ENCODE measurements at places on chromosomes 3 and 15.
A peak's percentile ranks its signal among the peaks of the same experiment; 100 is the strongest.

- DNase-seq = no peak
Observed at GRCh38 chr3:142646020-142646785, 50.0 kb downstream of the PLS1 start.

- DNase-seq = no peak
Observed at GRCh38 chr15:73954188-73955145, 28.2 kb downstream of the LOXL1 start.

- no peak for DNase-seq
Observed at GRCh38 chr3:567488-568185, 371.1 kb downstream of the CHL1 start.

DNA sequence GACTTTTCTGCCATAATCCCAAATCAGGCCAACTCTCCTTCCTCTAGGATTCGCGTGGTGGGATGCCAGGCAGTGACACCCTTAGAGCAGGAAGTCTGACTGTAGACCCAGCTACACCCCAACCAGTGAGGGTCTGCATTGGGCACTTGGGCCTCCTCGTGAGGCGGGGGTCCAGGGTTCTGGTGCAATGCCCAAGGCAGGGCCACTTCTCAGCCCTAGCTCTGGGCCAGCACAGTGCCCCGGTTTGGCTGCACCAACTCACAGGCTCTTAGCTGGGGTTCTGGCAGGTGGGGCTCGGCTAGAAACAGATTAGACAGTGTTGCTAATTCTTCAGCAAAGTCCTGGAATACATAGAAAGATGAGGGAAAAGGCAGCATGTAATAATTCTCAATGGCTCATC lies 12.7 kb downstream of the CDAN1 start:
- no peak for DNase-seq

GRCh38 chr3:153370680-153371079 lies 208.7 kb downstream of the RAP2B start:
- no peak for DNase-seq

- no peak for DNase-seq
Observed at GRCh38 chr15:99275061-99275460, 23.8 kb downstream of the LRRC28 start.

GRCh38 chr15:56537881-56538280 lies 72.9 kb upstream of the MNS1 start:
- peak; percentile 3 for DNase-seq

DNA sequence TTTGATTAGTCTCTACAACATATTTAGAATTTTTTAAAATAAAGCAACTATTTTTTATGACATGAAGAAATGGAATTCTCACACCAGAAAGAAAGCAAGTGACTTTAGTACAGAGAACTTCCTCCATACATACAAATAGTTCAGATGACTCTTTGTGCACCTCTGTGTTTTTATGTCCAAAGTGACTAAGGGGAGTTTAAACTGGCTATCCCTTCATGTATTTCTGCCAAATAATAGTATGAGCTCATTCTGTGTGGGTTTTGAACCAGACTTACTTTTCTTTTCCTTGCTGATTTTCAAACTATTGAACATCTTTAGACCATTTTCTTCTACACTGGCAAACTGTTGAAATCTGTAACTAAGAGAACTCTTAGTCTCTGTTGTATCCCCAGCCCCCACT lies 196.3 kb downstream of the EPHA3 start:
- no peak for DNase-seq

DNA sequence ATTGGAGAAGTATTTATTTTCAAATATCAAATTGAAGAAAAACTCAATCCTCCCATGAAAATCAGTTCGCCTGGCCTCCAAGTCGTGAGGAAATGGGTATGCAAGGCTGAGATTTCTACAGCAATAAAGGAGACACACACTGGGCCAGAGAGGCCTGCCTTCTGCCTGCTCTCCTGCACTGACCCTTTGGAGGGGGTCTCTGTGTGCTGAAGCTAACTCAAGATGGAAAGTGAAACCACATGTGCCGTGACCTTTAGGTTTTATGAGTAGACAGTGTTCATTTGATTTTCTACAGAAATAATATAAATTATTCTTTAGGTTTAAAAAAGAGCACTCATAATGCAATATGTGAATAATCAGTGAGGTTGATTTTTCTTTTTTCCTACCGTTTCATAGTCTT lies 11.9 kb upstream of the SLC22A13 start:
- DNase-seq = no peak

DNA sequence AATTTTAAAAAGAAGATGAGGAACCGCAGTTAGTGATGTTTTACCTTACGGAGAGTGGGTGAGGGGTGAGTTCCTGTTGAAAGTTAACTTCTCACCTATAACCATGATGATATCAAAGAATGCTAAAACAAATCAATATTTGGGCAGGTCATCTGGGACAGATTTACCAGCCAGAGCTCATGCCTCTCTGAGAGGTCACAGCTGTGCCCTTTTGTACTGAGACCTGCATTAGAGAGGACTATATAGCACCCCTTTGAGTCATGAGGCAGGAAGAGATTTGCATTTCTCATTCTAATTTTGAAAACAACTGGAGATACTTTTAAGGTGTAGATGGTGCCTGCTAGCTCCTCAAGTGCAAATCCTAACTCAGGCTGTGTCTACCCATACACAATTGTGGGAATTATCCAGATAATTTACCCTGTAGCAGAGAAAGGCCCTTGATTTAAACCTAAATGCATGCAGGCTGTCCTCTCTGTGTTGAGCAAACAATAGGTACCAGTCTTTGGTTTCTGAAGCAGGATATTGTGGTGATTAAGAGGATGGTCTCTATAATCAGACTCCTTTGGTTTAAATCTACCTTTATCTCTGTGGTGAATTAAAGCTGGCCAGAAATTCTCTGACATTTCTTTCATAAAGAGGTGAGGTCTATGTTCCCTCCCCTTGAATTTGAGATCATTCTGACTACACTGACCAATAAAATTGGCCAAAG lies 5.8 kb upstream of the TM4SF4 start:
- no peak for DNase-seq

DNA sequence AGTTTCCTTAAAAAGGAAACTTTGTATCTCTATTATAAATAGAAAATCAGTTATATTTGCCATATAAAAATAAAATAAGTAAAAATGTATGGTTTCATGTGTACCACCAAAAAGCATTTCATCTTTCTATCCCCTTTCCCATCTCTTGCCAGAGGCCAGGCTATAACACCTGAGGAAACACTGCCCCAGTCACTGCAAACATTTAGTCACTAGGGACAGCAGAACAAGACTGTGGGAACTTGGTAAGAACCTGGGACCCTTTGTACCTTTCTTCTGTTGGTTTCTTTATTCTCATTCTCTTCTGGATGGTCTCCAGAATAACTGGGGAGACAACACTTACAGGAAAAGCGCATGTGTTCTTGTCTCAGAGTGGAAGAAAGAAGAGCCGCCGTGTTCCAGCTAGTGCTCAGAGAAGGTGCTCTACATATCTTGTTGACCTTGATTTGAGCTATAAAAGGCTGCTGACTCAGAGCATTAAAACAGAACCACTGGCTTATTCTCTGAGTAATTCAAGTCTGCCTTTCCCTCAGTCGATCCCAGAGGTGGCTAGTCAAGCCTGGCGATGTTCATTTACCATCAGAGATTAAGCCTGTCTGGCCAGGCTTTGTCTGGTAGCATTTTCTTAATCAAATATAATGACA lies 361.6 kb downstream of the RBMS3 start:
- DNase-seq = no peak

- DNase-seq = no peak
Observed at GRCh38 chr3:174973465-174973864, 114.3 kb downstream of the NAALADL2 start.

DNA sequence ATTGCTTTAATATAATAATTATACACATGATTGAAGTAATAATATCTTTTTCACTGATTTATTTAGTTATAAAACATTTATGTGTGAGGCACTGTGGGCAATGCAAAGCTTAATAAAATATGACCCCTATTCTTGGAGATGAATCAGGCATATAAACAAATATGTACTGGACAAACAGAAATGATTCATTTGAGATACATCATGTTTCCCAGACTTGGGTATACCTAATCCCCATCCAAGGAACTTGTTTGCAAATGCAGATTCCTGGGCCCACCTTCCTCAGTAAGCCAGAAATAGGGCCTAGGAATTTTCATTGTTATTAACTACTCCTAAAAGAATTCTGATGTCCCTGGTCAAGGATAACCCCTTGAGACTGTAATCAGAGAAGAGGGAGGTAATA lies 184.2 kb downstream of the CHL1 start:
- no peak for DNase-seq

GRCh38 chr3:133835418-133835743 lies 29.8 kb downstream of the SRPRB start:
- DNase-seq = no peak

GRCh38 chr15:54518156-54518882 lies 540.1 kb downstream of the UNC13C start:
- DNase-seq = no peak

DNA sequence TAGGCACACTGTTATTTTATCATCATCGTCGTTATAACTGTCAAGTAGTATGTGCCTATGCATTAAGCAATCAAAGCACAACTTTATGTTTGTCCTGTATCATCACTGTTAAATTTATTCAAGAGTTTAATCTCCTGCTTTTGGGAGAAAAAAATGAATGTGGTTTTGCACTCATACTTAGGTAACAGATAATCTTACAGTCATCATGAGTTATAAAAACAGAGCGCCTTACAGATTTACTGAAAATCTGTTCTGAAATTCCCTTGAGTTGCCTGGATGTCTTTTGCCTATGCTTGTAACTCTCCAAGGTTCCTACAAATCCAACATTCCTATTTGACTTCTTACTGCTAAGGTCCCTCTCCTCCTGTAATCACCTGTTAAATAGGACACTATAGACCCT lies 307.3 kb downstream of the ZIC4 start:
- no peak for DNase-seq

- no peak for DNase-seq
Observed at GRCh38 chr15:91890614-91891013, 37.1 kb downstream of the SLCO3A1 start.

DNA sequence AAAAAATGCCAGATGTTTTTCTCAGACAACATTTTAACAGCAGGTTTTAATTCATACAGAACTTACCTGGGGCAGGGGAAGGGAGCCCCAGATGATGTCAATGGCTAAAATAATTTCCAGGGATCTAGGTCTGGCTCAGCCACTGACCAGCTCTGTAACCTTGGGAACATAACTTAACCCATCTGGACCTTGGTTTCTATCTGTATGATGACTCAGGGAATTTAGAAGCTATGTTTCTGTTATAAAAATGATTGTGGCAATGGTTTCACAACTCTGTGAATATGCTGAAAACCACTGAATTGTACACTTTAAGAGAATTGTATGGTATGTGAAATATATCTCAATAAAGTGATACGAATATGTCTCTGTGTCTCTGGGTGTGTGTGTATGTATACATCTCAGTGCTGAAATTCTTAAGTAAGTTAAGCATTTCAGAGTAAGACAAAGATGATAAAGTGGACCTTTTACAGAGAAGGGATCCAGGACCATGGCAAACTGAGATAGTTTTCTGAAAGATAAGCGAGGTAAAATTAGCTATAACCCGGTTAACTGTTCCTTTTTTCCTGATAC lies 2.9 kb downstream of the SH3GL3 start:
- no peak for DNase-seq
